SK-MEL-5 (cell line): ENCODE measurements at places on chromosomes 4 and X.
A peak's percentile ranks its signal among the peaks of the same experiment; 100 is the strongest.

DNA sequence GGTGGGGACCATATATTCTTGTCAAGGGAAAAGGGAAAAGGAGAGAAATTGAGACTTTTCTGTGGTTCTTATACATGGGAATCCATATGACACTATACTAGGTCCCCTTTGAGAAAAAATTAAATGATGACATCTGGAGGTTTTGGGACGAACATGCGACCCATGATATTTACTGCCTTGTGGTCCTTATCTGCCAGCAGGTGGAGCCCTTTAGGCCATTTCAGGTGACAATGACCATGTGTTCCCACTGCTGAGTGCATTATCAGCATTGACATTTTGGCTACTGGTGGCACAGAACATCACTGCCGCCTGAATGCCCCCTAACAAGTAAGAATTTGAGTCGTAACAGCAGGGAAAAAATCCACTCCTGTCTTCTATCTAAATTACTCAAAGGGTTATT, 843.4 kb downstream of the FSTL5 start:
- DNase-seq: peak; percentile 74

DNA sequence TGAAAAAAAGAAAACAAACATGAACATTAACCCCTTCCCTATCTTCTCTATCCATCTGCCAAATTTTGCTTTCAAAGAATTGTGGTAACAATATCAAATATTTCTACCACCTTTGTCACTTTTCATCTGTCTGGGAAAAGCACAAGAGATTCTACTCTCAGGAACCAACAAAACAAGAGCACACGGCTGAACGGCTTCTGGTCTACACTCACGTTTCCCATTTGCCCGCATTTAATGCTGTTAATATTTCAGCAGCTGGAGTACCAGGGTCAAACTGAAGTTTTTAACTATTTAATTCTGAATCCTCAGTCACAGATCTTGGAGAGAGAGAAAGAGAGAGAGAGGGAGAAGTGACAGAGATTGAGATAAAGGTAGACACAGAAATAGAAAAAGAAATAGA, 91.4 kb downstream of the UNC5C start:
- no peak for DNase-seq

DNA sequence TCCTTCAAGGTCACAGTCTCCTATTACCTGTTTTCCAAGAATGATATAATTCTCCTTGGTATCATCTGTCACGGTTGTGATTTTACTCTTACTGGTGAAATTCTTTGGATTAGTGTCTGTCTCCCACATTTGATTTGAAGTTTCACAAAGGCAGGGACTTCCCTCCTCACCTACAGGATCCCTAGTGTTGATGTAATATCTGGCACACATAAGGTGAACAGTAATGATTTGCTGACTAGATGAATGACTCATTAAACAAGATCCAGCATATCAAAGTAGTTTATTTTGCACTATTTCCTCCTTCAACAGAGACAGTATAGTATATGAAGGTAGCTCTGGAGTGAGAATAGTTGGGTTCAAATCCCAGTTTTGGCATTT, 135.3 kb upstream of the IL1RAPL2 start:
- DNase-seq: no peak

- DNase-seq: no peak
Measured at GRCh38 chr4:82691431-82691830, 107.2 kb downstream of the SCD5 start.

- DNase-seq: no peak
Measured at GRCh38 chr4:114282937-114283336, 303.5 kb upstream of the ARSJ start.

DNA sequence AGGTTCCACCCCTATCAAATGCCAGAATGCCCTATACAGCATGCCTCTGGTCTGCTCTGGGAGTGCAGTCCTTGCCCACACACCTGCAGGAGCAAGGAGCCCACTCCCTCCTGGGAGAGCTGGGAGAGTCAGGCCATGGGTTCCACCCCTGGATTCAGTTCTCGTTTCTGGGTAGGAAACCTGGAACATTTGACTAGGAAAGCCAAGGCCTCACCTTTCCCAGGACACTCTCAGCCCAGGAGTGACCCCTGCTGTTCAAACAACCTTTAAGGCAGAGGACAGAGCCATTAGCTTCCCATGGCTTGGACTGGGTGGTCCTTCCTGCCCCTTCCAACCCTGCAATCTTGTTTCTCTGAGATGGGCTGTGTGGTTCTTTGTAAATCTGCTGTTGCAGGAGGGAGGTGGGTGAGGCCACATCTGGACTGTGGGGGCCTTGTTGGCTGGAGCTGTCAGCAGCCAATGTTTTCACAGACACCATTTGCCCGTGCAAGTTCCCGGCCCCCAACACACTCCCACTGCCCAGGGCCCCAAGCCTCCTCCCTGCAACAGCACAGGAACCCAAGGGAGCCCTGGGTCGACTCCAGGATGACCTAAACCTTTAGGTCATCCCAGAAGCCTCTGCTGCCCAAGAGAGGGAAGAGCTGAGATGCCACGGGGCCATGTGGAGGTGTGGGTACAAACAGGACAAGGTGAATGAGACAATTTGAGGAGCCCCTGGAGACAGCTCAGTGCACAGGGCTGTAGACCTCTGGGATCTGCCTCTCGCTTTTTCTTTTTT, 104.4 kb downstream of the PJA1 start:
- peak; percentile 48 for DNase-seq

- DNase-seq: peak; percentile 55
Measured at GRCh38 chrX:9966775-9967408, at the start of gene CLDN34. Gene CLDN34, plus strand, starts transcription at chrX:9967358. Its CDS starts 0 bp downstream, at chrX:9967358.

- no peak for DNase-seq
Measured at GRCh38 chr4:108081256-108081655, 87.5 kb downstream of the LEF1 start.

DNA sequence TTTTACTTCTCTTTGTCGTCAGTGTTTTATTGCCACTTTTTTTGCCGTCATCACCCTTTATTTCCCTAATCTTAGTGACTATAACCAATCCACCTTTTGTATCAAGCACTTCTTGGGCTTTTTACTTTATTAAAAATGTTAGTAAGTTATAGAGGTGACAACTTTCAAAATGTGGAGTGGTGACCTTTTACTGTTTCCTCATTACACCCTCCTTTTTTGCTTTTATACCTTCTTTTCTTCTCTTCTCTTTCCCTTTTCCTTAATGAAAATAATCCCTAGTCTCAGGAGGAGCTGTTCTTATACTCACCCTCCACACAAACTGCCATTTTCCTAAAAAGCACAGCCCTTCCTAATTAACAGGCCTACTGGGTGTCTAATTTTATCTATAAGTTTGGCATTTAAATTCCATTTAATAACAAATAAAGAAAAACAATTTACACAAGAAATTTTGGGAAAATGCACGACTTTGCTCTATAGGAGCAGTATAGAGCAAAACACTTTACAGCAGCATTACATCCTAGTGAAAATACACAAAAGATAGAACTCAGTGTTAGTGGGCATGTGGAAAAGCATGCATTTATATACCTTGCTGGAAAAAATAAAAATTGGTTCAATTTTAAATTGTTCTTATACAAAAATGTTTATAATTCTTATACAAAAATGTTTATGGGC, 27.3 kb downstream of the BBS12 start:
- DNase-seq: peak; percentile 24
